ENCODE measurements at places on chromosomes 2 and 18.

- no peak for DNase-seq
Observed at GRCh38 chr18:9410515-9410914, 64.8 kb upstream of the RALBP1 start.

DNA sequence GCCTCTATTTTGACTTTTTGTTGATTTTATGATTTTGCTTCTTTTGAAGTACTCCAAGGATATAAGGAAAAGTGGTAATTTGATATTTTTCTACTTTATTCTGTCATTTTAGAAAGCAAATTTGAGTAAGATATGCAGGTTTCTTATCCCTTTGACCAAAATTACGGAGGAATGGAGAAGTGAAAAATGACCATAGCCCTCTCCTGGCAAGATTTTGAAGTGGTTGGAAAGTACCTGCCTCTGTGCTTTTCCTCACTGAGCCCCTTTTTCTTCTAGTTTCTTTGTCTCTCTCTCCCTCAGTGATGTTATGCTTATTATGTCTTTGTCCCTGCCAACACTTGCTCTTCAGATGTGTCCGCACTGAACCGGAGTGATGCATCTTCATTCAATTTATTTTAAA is 898.1 kb downstream of the EPHA4 start:
- no peak for DNase-seq

DNA sequence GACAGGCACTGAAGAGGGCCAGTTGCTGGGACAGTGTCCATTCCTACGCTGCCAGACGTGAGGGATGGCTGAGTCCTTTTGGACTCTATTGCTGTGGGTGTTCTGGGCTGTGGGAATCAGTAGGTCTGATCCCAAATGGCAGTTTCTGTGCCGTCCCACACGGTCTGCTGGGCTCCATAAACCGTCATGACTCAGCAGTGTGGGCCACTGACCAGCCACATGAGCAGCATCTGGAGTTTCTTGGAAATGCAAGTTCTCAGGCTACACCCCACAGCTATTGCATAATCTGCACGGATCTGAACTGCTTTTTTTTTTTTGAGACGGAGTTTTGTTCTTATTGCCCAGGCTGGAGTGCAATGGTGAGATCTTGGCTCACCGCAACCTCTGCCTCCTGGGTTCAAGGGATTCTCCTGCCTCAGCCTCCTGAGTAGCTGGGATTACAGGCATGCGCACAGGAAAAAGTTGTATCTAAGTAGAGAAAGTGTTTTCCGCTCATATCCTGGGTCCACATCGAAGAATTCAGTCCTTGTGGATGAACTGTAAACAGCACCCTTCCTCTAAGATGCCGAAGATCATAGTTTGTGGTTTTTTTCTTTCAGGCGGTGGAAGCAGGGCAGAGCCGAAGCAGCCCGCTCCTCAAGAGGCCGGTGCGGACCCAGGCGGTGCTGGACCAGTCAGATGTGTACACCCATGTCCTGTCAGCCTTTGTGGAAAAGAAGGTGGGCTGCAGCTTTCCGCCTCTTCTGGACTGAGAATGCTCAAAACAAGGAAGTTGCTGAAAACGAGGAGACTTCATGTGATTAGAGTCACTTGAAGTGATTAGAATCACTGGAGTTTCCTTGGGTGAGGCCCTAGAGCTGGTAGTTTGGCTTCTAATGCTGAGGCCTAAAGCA is 25.5 kb downstream of the RMC1 start:
- peak; percentile 35 for DNase-seq

DNA sequence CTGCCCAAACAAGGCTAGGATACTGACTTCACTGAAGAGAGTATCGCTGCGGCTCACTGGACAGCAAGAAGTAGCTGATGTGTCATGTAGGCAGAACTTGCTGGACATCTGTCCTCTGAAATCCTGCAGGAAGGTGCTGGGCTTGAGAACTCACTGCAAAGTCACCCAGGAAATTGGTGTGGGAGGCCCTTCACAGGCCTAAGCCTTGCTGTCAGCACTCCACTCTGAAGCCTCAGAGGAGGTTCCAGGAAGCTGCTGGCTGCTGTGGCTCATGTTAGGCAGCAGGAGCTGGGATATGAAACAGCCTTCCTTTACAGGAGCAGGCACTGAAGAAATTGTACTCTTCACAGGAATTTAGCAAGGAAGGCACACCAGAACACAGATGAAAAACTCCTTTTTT is 88.3 kb upstream of the CCDC68 start:
- no peak for DNase-seq

- no peak for DNase-seq
Observed at GRCh38 chr2:208820014-208820688, 413.6 kb downstream of the PTH2R start.

GRCh38 chr2:238130111-238130695 is 8.3 kb upstream of the KLHL30 start:
- peak; percentile 32 for DNase-seq

DNA sequence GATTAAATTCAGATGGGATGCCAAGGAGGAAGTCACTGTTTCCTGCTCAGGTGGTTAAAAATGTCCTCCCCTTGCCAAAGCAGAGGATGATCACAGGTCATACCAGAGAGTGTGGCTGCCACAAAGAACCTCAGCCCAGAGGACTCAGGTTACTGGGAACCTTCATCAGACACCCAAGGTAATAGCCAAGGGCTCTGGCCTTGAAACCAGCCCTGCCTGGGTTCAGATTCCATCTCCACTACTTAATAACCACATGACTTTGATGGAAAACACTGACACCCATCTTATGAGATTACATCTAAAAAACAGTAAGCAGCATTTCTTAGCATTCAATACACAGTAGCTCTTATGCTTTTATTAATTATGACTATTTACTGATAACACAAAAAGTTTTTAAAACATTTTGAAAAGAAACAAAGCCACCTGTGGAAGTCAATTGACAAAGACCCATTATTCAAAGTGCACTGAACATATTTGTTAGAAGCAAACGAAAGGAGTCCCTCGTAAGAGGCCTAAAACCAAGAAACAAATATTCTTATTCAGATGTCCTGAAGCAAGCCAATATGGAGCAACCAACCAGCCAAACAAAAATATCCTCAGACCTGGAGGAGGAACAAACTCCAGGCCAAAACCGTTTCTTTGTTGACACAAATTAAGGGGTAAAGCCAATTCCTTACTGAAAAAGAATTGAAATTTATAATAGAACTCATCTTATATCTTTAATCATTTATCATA is 241.5 kb downstream of the RNF152 start:
- no peak for DNase-seq

GRCh38 chr2:164084066-164084465 is 348.3 kb upstream of the FIGN start:
- DNase-seq: no peak

- DNase-seq: no peak
Observed at GRCh38 chr2:178891959-178892485, 84.8 kb upstream of the TTN start.

- DNase-seq: no peak
Observed at GRCh38 chr2:214130114-214130513, 280.7 kb upstream of the VWC2L start.

GRCh38 chr2:14565666-14566065 is 66.9 kb upstream of the LRATD1 start:
- no peak for DNase-seq

- DNase-seq: no peak
Observed at GRCh38 chr2:108423067-108423466, 25.9 kb upstream of the GCC2 start.

DNA sequence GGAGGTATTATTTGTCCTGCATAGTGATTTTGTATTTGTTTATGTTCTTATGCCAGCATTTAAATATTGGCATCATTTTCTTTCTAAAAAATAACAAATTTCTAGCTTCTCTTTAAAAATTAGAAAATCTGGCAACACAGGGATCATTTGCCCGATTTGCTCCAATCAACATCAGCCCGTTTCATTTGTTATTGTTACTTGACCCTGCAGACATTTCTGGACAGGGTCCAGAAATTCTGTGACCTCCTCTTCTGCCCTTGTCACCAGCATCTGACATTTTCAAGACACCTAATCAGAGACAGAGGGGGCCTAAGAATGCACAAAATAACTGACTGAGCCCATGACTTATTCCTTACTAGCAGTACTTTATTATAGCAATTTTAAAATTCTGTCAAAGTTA is 253.3 kb downstream of the MREG start:
- DNase-seq: no peak

- DNase-seq: no peak
Observed at GRCh38 chr2:131152074-131152473, 46.9 kb downstream of the PLEKHB2 start.

DNA sequence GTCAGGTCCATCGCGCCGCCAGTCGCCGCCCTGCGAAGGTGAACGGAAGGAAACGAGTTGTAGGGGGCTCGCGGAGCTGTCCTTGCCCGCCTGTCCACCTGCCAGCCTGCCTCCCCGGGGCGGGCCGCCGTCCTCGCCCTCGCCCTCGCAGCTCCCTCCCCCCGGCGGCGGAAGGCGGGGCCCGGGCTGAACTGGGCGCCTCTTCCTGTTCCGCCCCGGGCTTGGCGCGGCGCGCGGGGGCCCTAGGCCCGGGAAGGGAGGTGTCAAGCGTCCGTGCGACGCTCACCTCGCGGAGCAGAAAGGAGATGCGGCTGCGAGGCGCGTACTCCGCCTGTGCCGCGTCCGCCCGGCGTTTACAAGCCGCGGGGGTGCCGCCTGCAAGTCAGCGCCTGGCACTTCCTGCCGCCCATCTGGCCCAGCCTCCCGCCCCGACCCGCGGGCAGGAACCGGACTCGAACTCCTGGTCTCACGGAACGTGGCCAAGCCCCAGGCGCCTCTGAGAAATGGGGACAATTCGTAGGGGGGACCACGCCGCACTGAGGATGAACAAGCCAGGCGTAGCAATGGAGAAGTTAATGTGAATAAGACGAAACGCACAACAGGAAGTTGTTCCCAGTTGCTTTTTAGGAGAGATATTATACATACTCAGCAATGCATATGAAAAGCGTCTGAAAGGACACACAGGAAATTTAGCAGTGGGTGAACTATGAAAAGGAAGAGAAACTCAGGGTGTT is at the start of gene CNPPD1:
Gene CNPPD1, minus strand, starts transcription at position 108 of the 734 bp plus-strand sequence. Its CDS starts 97 bp downstream, at position 11.
- peak; percentile 95 for DNase-seq

GRCh38 chr18:8163286-8163959 is 445.8 kb upstream of the RAB12 start:
- DNase-seq: no peak

DNA sequence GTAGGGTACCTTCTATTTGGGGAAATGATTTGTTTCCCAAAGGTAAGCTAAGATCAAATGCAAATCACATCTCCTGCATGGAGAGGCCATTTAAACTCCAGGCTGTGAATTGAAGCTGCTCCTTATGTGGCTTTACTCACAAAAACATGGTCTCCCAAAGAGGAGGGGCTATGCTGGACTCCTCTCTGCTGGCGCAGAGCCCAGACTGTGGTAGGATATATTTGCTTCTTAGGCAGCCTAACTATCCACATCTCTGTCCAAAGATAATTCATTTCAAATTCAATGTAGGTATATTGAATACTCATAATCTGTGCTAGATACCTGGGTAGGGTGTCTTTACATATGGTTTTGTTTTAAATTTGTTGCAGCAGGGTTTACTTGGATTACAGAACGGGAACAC is 358.5 kb downstream of the ALK start:
- no peak for DNase-seq

DNA sequence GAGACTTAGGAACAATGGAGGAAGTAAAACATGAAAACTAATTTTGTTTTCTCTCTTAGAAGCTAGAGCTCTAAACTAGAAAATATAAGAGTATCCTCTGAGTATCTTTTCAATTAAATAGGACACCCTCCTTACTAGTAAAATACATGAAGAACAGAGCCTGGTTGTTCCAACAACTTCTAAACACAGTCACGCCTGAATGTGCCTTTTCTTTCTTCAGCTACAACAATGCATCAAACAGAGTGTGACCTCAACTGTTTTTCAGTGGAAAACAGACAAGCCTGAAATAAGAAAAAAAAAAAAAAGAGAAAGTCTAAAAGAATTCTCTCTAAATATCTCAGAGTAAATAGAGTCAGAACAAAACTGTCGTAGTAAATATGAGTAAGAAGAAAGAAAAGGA is 928.8 kb downstream of the CNTNAP5 start:
- DNase-seq: no peak

DNA sequence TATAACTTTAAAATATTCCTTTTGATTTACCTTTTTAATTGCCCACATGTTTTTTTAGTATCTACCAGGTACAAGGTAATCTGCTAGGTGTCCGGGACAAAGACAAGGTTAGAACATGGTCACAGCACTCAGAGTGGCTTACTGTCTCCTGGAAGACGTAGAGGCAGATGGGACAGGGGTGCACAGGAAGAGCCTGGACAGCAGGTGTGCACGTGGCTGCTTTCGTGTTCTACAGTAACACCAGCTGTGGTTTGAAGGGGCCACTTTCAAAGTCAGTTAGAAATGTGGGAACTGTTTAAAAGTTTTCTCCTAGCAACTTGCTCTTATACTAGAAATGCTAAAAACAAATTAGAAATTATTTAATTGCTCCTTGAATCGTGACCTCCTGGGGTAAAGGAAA is 102.9 kb upstream of the ALPP start:
- no peak for DNase-seq

GRCh38 chr18:70288851-70289328 is at the start of gene SOCS6:
Gene SOCS6 (plus strand): TSS chr18:70289045. CDS start chr18:70324669, 35,624 bp downstream.
- peak; percentile 75 for DNase-seq

DNA sequence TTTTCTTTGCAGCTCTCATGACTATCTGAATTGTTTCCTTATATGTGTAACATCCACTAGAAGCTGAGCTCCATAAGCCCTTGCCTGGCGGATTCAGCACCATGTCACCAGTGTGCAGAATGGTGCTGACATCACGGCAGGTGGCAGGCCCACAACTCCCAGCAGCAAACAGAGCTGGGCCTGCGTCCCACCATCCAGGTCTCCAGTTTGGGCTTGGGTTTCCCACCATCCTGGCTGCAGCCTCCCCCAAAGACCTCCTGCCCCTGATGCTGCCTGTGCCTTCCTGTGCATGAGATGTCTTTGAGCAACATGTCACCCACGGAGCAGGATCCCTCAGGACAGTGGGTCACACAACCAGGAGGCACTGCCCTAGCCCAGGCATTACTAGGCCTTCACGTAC is 113.1 kb downstream of the TNS1 start:
- DNase-seq: no peak

DNA sequence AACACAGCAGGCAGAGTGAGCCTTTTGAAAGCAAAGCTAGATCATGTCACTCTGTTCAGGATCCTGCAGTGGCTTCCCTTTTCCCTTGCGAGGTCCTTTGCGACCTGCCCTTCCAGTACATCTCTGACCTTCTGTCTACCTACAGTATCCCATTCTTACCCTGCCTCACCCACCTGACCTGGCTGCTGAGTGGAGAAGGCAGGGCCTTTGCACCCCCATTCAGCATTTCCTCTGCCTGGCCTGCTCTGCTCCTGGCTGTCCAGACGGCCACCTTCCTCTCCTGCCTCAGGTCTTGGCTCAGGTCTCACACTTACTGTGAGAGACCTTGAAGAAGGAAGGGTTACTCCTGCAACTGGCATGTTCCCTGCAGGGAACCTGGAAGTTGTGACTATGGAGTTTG is 77.4 kb downstream of the MAPRE2 start:
- no peak for DNase-seq

DNA sequence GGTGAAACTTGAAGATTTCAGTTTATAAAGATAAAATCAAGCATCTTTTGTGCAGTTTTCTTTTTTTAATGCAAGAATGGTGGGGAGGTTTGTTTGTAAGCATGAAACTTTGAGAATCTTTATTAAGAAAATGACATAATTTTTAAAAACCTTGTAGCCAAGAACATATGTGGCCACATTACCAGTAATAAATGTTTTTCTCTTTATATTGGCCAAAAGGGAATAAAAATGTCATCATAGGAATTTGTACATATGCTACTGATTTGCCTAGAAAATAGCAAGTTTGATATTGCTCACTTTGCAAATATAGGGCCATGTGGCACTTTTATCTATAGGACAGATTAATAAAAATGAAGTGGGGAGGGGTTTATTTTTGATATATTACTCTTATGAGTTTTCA is 25.6 kb downstream of the METTL21A start:
- DNase-seq: no peak

GRCh38 chr2:46937471-46937901 is 21.9 kb upstream of the MCFD2 start:
- no peak for DNase-seq

Data from mucosa of descending colon (tissue), 3 donors.